Activated effector memory CD4-positive, alpha-beta T cell treated with anti-CD3 and anti-CD28 coated beads, Interleukin-2, amount 50 U/mL, for 16 hours (primary cell): ENCODE measurements at places on chromosomes 2 and 18.

DNA sequence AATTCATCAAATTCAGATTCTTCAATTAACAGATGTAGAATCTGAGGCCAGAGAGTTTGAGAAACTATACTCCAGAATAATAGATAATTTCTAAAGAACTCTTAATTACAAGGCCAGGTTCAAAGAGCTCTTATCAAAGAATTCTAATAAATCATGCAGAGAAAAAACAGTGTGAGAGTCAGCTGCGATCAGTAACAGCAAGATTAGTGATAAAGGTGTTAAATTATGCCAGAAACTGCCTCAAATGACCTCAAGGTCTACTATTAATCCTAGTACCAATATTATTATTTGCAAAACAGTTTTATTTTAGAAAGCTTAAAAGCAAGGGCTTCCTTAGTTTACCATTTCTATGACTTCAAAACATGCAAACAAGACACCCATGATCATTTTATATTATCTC is 215.3 kb downstream of the GCA start:
- no peak for DNase-seq

GRCh38 chr2:230137902-230138539 is 69.3 kb upstream of the SLC16A14 start:
- no peak for DNase-seq

GRCh38 chr2:72847534-72848315 is 21.9 kb upstream of the EXOC6B start:
- DNase-seq = no peak

DNA sequence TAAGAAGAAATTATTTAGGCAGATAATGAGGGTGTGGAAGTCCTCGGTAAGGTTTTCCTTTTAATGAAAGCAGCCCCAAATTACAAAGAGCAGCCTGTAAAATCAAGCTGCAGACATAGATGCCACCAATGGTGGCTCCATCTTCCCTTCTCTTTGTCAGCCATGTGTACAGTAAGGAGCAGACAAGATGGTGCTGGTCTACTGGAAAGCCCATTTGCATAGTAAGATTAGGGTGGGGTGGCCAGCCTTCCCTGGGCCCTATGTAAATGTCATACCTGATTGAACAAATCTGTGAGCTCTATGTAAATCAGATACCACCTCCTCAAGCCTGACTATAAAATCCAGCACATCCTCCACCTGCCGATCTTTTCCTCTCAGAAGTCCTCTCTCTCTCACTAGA is 154.4 kb upstream of the SERTAD2 start:
- DNase-seq = no peak

DNA sequence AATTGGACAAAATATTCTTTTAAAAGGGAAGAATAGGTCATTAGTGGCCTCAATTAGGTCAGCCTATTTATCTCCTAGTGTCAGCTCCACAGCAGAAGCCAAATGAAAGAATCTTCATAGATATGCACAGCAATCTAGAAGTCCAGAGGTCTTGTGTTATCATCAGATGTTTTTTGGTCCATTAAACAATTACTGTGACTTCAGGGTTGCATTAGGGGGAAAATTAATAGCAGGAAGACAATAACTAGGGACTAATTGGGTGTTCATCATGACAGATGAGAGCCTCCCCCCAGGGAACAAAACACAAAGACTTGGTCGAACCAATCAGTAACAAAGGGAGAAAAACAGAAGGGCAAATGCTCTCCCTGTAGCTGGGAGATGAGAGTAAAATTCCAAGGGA is 264.7 kb downstream of the PTH2R start:
- DNase-seq = no peak

DNA sequence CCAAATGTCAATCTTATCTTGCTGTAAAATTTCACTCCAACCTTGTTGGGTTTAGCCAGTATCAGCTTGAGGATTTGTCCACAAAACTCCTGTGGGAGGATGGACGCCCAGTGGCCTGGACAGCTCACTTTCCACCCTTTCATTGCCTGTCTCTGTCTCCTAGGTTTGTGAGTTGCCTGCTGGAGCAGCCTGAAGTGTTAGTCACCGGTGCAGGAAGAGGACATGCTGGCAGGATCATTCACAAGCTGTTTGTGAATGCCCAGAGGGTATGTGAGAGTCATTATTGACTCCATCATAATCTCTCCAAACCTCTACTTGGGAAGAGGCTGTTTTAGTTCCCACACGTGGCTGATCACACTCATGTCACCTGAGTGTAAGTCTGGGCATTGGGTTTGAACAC is 112.3 kb downstream of the RAB3GAP1 start:
- no peak for DNase-seq

DNA sequence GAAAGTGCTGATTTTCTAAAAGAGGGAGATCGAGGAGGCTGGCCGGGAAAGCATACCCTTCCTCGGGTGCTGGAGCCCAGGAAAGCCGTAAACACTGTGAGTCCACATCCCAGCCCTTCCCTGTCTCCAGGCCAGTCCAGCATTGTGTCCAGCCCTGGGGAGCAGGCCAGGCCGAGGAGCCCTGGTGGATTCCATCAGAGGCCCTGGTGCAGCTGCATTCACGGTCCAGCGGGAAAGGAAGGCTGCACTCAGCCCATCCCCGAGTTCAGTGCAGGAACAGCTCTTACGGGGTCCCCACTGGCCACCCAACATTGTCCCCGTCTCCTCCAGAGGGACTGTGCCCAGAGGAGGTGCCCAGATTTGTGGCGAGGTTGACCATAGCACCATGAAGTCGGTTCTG is 218.6 kb downstream of the KLHL29 start:
- DNase-seq = no peak

DNA sequence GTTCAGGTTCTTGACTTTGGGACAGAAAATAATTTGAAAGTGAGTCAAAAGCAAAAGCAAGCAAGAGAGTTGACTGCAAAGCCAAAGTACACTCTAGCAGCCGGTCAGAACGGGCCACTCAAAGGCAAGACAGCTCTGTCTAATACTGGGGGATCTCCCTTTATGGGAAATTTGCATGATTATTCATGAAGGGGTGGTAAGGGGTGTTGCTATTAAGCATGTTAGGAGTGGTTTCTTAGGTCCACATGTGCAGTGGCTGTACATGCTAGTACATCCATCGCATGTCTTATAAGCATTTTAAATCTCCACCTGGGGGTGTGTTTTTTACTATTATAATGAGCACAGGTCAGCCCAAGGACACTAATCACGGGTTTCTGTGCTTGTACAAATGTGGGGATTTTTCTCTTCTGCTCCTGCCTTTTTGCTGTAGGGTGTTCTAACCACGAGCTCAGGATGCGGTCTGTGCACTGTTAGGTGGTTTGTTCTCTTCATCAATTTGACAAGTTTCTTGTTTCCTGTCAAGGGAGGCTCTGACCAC is 60.2 kb upstream of the SPP2 start:
- peak; percentile 81 for DNase-seq
